Activated effector memory CD4-positive, alpha-beta T cell treated with anti-CD3 and anti-CD28 coated beads, Interleukin-2, amount 50 U/mL, for 16 hours (primary cell): ENCODE measurements at places on chromosomes 4 and X.

GRCh38 chr4:146847345-146847744 is 98.3 kb downstream of the TTC29 start:
- no peak for DNase-seq

- no peak for DNase-seq
Observed at GRCh38 chrX:105098201-105098600, 122.3 kb downstream of the TEX13A start.

DNA sequence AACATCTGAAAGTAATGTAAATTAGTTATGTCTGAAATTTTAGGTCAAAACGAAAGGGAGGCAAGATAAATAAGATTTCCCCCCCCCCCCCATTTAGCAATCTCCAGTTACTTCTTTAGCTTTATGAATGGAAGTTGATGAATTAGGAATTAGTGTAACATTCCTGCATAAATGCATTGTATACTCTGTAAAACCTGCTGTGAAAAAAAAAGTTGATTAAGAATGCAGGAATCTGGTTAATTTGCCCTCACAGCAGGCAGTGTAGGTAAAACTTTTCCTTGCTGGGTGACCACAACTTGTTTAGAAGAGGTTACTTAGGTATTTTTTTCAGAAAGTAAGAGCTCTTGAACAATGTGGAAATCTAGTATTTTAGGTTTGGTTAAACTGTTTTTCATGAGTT is 15.3 kb downstream of the LARP7 start:
- no peak for DNase-seq

DNA sequence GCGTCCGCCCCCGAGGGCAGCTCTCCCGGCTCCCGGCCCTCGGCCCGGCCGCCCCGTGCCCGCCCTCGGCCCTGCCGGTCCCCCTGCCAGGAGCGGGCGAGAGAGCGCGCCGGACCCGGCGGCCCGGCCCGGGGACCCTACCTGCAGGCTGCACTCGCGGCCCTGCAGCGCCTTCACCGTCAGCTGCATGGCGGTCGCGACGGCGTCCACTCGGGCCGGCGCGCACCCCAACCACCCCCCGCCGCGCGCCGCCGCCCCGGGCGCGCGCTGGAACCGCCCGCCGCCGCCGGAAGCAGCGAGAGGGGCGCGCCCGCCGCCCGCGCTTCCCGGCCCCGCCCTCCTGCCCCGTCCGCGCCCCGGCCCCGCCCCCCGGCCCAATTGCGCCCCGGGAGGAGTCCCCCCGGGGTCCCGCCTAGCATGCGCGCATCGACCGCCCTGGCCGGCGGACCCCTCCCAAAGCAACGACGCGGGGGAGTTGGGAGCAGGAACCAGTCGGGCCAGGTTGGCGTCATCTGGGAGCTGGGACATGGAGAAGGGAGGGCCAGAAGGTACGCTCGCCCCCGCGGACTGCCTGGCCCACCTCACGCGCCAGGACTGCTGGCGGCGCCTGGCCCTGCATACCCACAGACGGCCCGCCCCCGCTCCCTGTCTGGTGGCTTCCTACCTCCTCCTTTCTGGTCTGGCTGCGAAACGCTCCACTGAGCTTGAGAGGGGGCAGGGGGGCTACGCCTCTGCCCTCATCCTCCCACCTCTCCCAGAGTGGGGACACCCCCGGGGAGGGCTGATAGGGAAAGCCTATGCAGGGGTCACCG is at the start of gene UBL4A:
TSS of gene UBL4A (minus strand) at position 220 of the 812 bp plus-strand sequence. CDS start at position 189, 31 bp downstream.
- DNase-seq: peak; percentile 83

DNA sequence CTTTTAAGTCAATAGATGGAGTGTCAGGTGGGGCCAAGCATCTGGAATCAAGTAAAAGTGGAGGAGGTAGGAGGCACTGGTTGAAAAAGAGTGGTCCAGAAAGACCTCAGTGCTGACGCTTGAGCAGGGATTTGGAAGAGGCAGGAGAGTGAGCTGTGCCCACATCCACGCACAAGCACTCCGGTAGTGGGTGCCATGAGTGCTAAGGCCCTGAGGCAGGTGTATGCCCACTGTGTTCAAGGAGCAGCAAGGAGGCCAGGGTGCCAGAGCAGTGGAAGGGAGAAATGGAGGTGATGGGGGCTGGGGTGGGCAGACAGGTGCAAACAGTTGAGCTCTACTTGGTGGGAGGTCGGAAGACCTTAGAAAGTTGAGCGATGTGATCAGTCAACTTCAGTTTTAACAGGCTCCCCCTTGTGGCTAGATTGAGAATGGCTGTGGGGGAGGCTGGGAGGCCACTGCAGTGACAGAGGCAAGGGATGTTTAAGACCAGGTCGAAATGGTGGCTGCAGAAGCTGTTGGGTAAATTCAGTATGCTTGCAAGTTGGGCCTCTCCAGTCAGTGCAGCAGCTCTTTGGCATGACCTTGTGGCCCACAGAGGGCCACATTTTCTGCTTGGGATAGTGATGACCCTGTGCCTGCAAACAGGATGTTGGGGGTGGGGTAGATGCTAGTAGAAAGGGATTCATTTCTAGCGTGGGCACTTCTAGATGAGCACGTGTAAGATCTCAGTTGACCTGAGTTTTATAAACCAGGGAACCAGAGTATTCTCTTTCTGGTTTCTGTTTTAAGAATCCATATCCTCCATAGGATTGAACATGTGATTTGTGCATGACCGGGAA is 12.7 kb downstream of the TKTL1 start:
- peak; percentile 89 for DNase-seq

- DNase-seq: peak; percentile 81
Observed at GRCh38 chrX:15854080-15854655, 445 bp downstream of the AP1S2 start.

GRCh38 chrX:31420711-31421151 is 348.9 kb upstream of the FTHL17 start:
- DNase-seq: no peak

GRCh38 chrX:53313728-53314105 is 32.3 kb upstream of the IQSEC2 start:
- no peak for DNase-seq

DNA sequence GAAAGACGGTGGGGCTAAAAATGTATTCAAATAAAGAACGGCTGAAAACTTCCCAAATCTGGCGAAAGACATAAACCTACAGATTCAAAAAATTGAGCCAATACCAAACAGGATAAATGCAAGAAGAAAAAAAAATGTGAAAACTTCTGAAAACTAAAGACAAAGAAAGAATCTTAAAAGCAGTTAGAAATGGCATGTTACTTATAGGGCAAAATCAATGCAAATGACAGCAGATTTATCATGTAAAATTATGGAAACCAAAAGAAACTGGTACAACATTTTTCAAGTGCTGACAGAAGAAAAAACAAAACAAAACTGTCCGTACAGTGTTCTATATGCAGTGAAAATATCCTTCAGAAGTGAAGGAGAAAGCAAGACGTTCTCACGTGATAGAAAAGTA is 239.0 kb downstream of the PDGFC start:
- no peak for DNase-seq

DNA sequence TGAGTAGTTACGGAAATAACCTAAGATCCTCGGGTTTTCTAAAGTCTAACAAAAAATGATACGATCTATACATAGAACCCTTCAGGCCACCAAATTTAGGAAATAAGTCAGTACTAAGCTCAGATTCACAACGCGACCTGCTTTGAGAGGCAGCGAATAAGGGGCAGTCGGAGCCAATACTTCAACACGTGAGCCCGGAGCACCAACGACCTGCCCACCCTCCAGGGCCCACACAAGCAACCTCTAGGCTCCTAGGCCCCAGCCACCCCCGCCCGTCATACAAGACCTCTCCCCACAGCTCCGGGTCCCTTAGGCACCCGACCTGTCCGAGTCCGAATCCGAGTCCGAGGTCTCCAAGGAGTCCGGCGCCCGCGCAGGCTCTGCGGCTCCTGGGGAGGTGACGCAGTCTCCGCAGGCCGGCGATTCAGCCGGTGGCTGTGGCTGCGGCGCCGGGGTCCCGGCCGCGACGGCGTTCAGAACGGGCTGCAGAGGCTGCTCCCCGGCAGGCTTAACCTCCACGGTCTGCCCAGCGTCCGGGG is 580 bp downstream of the NAF1 start:
- peak; percentile 83 for DNase-seq

DNA sequence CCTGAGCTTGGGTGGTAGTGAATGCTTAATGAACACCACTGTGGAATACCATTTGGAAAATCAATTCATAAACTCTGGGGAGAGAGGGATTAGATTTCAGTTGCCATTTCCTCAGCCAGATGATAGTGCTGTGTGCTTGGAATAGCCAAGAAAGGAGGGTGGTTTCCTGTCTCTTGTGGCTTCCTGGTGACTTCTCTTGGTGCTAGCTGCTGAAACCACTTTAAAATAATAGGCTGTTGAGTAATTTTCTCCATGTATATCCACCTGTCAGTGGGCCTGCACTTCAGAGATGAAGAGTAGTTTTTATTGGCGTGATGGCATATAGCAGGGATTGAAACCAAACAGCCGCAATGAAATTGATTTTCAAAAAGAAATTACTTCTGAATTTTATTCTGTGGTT is 11.8 kb downstream of the EDA start:
- no peak for DNase-seq

DNA sequence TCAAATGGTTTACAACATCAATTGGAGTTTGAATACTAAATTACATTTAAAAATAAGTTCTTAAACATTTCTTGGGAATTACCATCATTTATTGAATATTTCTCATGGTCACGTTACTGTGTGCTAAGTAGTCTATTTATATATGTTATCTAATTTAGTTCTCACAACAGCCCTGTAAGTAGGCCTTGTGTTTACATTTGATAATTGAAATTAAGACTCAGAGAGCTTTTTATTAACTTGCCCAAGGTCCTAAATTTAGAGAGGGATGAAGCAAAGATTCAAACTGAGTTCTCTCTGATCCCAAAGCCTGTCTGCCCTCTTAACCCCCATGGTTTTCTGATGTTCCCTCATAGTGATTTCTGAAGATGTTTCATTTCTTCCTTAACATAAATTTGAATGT is 103.7 kb downstream of the CEP135 start:
- no peak for DNase-seq

DNA sequence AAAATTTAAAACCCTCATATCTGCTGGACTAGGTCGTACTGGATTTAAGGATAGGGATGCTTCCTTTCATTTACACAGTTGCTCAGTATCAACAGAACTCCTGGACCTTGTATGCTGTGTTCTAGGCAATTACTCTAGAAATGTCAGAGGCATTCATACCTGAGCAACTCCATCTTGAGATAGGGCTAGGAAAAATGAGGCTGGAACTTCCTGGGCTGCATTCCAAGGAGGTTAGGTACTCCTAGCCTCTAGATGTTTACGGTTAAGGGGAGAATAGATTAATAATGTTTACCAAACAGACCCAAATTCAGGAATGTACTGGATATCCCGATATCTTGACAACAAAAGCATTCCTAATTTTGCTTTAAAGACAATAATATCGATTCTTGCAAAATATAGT is 84.7 kb upstream of the NLGN4X start:
- DNase-seq: no peak

DNA sequence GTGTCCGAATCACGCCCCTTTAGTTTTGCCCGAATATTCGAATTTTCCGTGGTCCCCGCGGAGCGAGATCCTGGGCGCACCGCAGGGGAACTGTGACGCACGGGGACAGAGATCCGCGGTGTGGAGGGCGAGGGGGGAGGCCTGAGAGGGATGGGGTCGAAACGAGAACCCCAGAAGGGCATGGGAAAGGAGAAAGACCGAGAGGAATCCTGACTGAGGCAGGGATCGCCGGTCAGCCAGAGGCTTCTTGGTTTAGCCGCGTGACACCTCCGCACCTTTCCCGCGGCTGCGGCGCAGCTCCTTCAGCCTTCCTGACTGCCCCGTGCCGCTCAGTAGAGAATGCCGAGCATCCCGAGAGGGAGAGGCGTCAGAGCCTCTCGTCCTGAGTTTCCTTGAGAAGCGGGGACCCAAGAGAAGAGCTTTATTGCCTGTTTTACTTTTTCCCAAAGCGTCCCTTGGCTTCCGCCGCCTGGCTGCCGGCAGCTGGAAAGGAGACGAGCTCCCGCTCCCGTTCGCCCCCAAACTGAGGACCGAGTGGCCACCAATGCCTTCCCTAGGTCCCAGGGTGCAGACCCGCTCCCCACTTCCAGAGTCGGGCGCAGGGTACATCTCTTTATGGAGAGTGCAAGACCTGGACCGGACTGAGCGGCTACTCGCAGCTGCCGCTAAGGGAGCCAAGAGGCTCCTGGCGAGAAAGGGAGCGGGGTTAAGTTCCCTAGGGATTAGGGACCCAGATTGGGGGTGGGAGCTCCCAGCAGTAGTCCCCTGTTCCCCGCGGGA is 911 bp upstream of the GPR50 start:
- DNase-seq: no peak

DNA sequence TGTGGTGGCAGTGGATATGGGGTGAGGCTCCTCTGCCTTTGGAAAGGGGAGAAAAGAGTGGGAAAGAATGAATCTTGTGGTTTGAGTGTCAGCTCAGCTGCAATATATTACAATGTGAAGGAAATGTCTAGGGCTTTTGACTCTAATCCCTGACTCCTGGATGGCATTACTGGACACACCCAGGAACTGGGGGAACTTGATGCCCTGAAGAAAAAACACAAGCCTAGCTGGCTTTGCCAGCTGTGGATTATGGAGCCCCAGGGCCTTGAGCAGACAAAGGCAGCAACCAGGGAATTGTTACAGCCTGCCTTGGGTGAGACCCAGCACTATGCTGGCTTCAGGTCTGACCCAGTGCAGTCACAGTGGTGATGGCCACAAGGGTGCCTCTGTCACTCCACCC is 57.1 kb upstream of the CYSLTR1 start:
- DNase-seq: no peak

DNA sequence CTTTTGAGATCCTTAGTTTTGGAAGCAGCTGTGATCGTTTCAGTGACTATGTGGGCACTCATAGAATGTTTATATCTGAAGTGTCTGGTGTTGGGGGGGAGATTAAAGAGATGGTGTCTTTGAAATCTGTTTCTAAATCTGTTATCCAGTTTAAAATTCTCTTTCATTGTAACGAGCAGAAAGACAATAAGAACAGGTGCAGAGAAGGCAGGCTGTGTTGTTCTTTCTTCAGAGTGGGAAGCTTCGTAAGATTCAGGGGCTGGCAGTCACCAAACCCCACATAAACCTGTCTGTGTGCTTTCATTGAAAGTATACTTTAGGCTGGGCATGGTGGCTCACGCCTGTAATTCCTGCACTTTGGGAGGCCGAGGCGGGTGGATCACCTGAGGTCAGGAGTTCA is 16.3 kb upstream of the DHRSX start:
- no peak for DNase-seq

- DNase-seq: no peak
Observed at GRCh38 chrX:107654566-107654871, 26.2 kb downstream of the PRPS1 start.

DNA sequence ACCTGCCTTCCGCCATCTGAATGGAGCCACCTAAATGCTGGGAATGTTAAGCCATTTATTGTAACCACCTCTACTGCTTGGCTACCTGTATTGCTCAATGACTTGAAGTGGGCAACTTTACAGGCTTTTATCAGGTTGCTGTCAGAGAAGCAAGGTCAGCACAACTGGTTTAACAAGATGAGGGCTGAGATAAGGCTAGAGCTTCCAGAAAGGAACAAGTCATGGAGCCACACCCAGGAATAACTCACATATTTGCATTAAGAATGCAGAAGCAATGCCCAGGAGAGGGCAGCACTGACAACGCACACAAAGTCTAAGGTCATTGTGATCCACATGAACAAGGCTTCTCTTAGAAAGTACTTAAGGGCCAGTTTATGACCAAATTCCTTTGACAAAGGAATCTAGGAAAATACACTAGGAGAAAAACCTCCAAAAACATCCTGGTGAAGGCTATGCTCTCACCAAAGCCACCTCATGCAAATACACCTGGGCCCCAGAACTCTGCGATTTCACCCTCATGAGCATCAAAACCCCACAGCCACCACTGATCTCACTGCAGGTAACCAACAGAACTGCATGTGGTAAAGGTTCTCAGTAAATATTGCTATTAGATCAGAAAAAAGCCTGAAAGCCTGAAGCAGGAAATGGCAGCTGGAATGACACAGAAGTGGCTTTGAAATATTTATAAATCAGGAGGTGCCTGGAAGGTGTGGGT is 15.0 kb upstream of the STS start:
- DNase-seq: peak; percentile 67

GRCh38 chr4:94345969-94346368 is 3.3 kb upstream of the HPGDS start:
- DNase-seq: no peak
